ENCODE measurements at places on chromosomes 5 and 9.

GRCh38 chr9:126113756-126114408, 212.7 kb upstream of the MVB12B start:
- DNase-seq, result no peak

DNA sequence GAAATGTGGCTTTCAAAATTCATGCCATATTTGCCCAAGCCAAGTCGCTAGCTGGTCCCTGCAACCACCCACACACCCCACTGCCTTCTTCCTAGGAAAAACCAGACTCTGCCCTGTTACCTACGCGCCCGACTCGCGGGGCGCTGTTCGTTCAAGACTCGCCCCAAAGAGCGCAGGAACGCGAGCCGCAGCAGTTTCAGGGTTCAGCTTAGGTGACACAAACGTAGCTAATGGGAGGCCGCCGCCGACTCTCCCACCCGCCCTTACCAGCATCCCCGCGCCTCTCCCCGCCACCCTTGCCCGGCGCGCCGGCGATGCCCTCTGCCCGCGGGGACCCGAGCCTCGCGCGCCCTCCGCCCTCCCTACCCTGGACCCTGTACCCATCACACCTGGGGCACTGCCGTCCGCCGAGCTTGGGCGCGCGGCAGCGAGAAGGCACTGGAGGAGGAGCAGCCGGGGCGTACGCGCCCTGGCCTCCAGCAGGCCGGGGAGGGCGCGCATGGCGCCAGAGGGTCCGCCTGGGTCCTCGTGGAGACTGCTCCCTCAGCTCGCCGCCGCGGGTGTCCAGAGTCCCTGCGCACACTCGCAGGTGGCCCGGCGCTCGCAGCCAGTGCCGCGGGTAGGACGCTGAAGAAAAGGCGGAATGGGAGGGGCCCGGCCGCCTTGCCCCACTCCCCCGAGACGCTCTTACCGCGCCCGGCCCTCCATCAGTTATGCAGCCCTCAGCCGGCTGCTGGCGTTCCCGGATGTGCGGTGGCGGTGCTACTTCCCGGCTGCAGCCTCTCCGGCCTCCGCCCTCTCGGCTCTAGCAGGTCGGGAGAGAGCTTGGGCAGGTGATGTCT, at the start of gene EMB:
EMB (minus strand) TSS at position 638 of the 842 bp plus-strand sequence; CDS start at position 501, 137 bp downstream.
- DNase-seq, result peak; percentile 81

DNA sequence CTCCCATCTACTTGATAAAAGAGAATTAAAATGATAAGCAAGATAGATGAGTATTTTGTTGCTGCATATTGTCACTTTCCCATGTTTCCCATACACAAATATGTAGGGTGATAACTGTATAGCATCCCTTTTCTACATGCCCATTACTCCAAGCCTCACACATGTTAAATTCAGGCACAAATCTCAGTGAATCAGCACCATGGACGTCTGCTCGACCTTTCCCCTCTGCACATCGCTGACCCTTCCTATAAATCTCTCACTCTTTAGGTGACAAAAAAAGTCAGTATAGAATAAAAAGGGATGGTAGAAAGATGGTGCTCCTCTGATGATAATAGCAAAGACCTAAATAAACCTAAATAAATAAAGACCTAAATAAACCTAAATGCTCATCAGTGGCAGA, 1097.7 kb upstream of the C9orf72 start:
- no peak for DNase-seq

DNA sequence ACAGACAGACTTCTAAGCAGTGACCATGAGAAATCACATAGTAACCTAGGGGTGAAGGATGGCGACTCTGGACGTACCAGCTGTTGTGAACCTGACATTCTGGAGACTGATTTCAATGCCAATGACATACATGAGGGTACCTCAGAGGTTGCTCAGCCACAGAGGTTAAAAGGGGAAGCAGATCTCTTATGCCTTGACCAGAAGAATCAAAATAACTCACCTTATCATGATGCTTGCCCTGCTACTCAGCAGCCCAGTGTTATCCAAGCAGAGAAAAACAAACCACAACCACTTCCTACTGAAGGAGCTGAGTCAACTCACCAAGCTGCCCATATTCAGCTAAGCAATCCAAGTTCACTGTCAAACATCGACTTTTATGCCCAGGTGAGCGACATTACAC, 38.0 kb upstream of the CCDC152 start:
- no peak for DNase-seq

GRCh38 chr5:143262393-143263174, 140.9 kb downstream of the NR3C1 start:
- DNase-seq, result peak; percentile 6

GRCh38 chr5:17069995-17070511, 134.0 kb upstream of the MYO10 start:
- no peak for DNase-seq

GRCh38 chr9:107637421-107638420, 148.2 kb upstream of the KLF4 start:
- DNase-seq, result peak; percentile 77

DNA sequence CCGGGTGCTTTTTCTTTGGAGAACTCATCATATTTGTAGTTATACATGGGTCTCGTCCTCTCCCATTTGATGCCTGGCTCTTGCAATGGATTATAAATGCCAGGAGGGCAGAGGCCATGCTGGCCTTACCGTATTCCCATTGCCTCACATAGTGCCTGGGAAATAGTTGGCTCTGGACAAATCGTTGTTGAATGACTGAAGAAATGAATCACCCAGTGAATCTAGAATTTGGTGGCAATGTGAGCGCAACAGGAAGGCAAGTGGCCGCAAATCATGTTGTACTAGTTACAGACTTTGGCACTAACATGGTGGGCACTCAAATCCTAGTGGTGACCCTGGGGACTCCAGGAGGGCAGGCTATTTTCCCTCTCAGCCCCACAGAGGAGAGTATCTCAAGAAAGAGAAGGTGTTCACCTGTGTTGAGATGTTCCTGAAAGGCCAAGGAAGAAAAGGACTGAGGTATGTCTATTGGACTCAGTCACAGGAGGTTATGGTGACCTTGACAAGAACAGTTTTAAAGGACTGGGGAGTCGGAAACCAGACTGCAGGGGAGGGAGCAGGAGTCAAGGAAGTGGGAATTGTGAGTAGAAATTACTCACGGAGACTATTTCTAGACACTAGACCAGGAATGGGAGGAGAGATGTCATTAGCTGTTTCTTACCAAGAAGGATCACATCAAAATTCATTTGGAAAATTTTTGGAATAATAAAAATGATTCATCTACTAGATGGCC, 61.7 kb upstream of the COL15A1 start:
- DNase-seq, result no peak

GRCh38 chr9:89605465-89606048, 745 bp downstream of the GADD45G start:
- peak; percentile 14 for DNase-seq

- DNase-seq, result no peak
Observed at GRCh38 chr5:10235350-10235749, 14.3 kb downstream of the ATPSCKMT start.

DNA sequence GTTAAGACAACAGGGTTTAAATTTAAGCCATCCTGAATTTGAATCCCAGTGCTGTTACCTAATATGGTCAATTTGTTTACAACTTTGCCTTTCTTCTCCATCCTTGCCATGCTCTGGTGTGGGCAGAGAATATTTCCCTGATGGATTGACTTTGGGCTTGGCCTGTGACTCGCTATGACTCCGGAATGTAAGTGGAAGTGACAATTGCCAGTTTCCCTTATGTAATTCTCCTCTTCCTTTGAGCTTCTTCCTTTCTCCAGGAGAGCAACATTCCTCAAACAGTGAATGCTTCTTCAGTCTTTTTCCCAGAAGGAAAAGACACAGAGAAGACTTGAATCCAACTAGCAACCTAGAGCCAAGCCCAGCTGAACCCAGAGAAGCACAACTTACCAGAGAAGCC, 159.1 kb downstream of the LURAP1L start:
- no peak for DNase-seq

DNA sequence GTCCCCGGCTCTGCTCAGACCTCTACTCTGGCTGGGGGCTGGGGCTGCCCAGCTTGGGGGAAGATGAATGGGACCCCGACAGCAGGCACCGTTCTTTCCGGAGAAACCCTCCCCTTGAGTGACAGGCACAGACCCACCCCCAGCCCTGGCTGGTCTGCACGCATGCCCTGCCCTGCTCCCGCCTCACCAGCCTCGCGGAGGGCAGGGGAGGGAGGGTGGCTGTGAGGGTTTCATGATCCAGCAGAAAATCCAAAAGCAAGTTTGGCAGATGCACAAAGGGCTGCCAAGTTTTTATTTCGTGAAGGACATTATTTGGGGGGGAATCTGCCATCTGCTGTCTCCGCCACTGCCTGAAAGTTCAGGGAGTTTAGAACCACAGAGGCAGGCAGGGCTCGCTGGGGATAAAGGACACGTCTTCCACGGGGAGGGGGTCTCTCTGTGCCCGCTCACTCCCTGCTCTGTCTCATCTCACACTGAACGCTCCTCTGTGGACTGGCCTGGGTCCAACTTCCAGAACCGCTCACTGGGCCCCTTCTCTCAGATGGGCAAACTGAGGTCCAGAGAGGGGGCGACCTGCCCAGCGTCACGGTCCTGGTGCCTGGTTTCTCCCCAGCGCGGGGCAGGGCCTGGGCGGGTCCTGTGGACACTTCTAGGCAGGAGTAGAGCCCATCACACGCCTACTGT, 92.9 kb downstream of the RXRA start:
- no peak for DNase-seq

DNA sequence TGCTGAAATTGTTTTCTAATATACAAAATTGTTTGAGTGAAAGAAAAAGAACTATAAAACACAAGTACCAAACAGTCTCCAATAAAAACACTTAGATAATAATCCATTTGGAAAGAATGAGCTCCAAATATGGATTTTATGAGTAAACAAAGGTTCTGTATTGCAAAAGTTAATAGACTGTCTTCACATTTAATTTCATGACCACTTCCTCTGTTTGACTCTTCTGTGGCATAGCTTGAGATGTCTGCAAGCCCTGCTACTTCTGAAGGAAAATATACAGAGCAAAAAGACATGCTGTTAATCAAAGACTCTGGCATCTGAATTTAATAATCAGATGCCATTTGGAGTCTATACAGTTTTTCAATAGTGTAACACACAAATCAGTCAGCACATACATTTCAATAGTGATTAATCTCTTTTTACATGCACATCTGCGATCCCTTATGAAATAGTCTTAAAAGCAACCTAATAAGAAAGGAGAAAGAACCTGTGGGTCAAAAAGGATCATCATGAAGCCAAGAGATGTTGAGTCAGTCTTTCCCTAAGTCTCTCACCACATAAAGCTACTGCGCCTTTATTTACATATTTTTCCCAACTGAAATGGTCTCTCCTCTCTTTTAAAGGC, 165.4 kb upstream of the LHFPL2 start:
- DNase-seq, result no peak

- no peak for DNase-seq
Observed at GRCh38 chr5:16934123-16934522, 2.0 kb downstream of the MYO10 start.

DNA sequence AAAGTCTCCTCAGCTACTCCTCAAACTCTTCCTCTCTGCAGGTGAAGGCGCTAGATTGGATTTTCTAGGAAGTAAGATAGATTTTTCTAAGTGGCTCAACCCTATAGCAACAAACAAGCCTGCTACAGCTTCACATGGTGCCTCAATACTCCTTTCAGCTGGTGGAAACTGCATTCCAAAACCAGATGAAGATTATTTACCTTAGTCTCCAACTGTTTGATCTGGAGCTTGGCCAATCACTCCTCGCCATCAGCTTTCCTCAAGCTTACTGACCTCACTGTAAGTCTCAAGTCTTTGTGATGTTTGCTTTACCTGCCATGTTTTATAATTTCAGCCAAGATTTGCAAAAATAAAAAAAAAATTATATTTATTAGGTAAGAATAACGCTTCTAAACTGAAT, 622.4 kb downstream of the CHSY3 start:
- DNase-seq, result no peak

DNA sequence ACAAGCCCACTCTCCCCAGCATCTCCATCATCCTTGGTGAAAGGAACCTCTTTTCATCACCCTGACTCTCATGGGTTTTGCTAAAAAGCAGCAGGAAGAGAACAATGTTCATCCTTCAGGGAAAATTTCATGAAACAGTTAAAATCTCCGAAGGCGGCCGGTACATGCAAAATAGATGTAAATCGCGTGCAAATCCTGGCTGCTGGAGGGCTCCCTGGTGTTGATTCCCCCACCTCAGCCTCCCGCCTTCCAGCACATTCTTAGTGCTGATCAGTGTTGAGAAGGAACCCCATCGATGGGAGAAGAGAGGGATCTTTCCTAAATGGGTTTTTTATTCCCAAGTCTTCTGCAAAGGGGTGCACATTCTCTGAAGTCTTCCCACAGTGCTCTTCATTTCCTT, 8.7 kb upstream of the GFI1B start:
- no peak for DNase-seq

- no peak for DNase-seq
Observed at GRCh38 chr5:100827481-100827889, 75.6 kb downstream of the ST8SIA4 start.

- DNase-seq, result no peak
Observed at GRCh38 chr9:74478606-74479005, 18.5 kb upstream of the RORB start.

DNA sequence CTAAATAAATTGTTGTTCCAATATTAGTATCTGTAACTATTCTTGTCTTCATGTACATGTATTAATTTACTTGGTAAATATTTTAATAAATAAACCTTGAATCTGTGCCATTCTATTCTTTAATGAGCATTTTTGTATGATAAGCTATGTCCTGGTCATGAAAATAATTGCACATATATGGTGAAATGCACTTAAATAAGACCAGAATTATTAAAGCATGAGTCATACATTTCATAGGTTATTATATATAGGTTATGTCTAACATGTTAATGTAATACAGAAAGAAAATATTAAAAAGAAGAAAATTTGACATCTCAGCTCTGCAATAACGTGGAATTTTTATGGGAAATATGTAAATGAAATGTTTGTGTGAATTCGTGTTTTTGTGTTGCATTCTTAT, 1168.1 kb downstream of the TAF11L14 start:
- DNase-seq, result no peak

GRCh38 chr5:34547300-34548085, 108.6 kb upstream of the RAI14 start:
- no peak for DNase-seq

- no peak for DNase-seq
Observed at GRCh38 chr9:23603311-23603710, 222.7 kb downstream of the ELAVL2 start.

- DNase-seq, result no peak
Observed at GRCh38 chr9:133306242-133307204, 29.5 kb downstream of the SURF6 start.

DNA sequence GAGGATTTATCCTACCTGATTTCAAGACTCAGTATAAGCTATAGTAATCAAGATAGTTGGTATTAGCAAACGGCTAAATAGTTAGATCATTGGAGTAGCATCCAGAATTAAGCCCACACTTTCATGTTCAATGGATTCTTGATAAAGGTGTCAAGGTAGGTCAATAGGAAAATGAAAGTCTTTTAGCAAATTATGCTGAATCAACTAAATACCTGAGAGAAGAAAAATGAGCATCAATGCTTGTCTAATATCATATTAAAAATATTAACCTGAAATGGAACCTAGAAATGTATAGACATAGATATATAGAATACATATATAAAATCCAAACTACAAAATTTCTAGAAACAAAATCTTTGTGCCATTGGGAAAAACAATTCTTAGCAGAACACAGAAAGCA, 685.6 kb downstream of the DTWD2 start:
- DNase-seq, result no peak

All from CD4-positive, alpha-beta T cell treated with Interferon gamma for 1 hour (primary cell).